ENCODE measurements at places on chromosomes 16 and 17.

GRCh38 chr16:4976079-4976478 lies 17.9 kb downstream of the SEC14L5 start:
- no peak for DNase-seq

DNA sequence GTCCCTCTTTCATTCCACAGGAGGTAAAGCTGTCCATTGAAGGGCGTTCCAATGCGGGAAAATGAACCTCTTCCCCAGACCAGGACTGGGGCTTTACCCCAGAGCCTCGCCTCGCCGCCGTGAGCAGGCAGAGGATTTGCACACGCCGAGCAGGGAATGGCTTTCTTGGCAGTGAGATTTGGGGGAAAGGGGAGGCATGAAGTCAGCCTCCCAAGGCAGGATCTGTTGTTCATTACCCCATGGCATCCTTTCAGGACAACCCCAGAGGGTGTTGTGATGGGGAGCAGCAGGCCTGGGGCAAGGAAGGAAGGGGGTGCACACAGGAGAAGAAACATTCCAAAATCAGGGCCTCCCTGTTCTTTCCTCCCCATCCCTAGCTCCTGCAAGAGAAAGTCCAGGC lies 6.0 kb downstream of the ATXN1L start:
- no peak for DNase-seq

DNA sequence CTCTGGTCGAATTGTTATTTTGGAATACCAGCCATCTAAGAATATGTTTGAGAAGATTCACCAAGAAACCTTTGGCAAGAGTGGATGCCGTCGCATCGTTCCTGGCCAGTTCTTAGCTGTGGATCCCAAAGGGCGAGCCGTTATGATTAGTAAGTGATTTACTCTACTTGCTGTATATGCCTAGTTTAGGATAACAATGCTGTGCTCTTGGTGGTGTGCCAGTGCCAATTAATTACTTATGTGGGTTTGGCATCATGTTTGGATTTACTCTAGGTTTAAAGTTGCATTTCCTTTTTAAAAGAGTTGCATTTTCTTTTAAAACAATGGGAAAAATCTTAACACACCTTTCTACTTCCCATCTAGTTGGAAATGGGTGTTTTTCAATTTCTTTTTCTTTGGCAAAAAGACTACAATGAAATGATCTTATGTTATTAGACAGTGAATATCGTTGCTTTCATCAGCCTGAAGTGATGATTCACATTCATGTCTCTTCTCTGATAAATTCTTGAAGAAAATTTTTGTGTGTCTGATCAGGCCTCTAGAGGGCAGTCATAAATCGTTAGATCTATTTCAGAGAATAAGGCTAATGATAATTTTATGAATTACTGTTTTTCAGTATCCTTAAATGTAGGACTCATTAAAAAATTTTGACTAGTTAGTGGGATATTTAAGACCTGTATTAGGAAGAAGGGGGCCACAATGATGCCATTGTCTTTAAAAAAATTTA lies 5.6 kb downstream of the SF3B3 start:
- DNase-seq: no peak

- peak; percentile 82 for DNase-seq
These were observed 4.5 kb downstream of the PRSS27 start for GRCh38 chr16:2715519-2715918.

- peak; percentile 89 for DNase-seq
These were observed 12.3 kb downstream of the GLIS2 start for GRCh38 chr16:4328046-4328781.

GRCh38 chr16:66621973-66622372 lies 17.5 kb downstream of the CMTM3 start:
- DNase-seq: no peak

- DNase-seq: no peak
These were observed 5.1 kb downstream of the RASD1 start for GRCh38 chr17:17491031-17491471.

GRCh38 chr16:79810449-79811189 lies 210.1 kb upstream of the MAF start:
- no peak for DNase-seq

DNA sequence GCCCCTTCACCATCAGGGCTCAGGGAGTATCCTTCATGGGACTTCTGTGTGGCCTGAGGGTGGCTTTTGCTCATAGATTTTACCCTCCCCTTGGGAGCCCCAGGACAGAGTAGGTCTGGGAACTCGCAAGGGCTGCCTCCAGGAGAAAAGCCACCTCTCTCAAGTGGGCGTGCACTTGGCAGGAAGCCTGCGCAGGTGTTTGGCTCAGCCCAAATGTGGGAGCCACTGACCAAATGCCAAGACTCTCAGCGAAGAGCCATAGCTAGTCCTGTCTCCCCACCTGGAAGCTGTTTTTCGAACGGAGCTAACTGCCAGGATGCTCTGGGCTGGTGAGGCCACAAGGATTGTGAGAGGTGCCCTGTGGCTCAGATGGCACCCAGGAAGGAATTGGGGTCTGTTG lies 2.0 kb upstream of the HSD17B2 start:
- no peak for DNase-seq

GRCh38 chr17:65567566-65567965 lies 6.1 kb upstream of the AXIN2 start:
- DNase-seq: no peak

DNA sequence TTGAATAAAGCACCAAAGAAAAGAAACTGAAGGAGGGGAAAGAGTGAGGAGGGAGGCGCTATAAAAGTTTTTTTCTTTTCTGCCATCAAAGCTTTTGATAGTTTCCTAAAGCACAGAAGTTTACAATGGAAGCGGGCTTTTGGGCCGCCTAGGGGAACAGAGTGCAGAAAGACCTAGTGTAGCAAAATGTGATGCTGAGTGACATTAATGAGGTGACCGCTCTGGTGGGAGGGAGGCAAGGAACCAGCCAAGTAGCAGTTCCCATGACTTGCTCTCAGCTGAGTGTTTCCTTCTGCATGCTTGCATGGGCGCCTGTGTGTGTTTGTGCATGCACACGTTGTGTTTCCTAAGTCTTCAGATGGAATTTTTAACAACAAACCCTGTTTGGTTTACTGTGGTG lies 15.5 kb downstream of the MSI2 start:
- DNase-seq: no peak

DNA sequence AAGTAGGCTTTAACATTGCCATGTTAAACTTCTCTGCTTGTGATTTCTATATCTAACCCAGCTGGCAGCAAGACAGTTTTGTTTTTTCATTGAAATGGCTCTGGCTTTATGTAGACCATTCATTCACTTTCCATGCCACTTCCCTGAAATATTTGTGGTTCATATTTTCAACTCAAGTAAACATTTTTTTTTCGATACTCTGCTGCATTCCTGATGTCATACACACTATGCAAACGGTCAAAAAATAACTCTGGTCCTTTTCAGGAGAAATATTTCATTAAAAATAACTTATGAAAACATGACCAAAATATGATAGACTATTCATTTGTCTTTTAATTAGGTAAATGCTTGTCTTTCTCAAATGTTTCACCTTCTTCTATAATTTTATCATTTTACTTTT lies 116.3 kb downstream of the USP22 start:
- no peak for DNase-seq

DNA sequence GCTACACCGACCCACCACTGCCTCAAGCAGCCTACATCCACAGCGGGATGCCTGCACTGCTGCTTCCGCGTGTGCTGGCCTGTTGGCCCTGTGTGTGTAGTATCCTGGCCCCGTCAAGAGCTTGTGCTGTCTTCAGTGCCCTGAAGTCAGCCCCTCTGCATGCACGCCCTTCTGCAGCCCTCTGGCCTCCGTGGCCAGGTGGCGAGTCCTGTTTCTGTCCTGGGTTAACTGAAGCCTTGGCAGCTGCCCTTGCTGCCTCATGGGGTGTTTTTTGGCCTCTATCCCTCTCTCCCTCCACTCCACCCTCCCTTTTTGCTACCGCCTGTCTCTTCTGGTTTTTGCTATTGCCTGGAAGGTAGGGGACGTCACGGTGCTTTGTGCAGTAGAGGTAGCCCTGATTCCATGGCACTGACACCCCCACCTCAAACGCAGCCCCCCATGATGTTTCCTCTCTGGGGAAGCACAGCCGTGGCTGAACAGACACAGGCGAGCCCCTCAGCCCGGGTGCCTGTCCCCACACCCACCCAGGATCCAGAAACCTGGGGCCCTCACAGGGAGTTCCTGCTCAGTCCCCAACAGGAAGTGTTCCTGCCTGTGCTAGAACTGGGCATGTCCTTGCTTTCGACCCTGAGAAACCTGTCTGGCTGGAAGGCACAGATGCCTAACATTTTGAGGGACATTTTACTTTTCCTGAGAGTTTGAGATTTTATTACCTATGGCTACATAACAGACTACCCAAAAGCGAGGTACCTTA lies 18.8 kb upstream of the AMZ2 start:
- no peak for DNase-seq

- peak; percentile 48 for DNase-seq
These were observed 17.7 kb downstream of the RAI1 start for GRCh38 chr17:17698869-17699351.

- DNase-seq: no peak
These were observed 35.4 kb downstream of the ACTG1 start for GRCh38 chr17:81477173-81477572.

DNA sequence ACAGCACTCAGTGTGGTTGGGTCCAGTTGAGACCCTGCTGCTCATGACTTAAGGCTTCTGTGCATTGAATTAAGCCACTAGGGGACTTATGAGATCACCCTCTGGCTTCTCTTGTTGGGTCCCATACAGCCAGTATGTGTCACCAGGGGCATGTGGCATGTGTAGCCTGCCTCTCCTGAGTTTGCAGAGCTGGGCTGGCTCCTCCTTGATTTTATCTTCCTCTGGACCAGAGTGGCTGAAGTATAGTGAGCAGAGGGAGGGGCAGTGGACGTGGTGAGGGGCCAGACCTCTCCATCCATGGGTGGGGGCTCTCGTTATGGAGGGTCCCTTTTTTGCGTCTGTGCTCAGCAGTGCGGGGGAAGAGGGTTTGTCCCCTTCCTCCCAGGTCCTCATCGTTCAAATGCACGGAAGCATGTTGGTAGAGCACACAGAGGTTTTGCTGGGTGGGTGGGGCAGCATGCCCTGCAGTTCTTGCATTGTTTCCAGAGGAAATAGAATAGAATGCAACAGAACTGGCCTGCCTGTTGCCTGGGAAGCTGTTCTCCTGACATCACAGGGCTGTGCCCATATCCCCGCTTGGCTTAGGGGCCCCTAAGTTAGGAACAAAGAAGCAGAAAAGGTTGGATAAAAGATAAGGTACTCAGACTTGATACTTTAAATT lies 77.4 kb downstream of the SPECC1 start:
- DNase-seq: peak; percentile 9

DNA sequence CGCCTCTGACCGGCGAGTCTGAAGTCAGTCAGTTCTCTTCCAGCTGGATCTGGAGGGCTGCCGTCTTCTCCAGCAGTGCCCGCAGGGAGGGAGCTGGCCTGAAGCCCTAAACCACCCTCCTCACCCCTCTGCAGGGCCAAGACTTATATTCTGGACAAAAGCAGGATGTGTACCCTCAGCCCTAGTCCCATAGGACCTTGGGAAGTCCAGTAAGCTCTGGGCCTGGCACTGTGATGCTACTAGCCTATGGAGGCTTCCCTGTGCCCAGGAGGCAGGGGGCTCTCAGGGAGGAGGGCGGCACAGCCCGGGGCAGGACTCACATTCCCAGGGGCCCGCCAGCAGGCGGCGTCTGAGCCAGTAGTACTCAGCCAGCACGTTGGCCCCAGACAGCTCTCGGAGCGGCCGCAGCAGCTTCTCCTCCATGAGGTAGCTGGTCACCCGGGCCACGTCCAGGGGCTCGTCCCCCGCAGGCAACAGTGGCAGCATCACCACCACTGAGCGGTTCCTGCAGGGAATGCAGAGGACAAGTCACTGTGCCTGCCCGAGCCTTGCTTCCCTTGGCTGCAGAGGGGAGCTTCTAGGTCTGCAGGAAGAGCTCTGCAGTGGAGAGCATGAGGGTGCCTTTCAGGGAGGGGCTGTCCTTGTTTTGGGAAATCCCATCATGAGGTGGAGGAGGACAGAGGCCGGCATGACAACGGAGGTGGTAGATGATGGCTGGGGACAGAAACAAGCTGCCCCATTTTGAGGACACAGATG lies 41.7 kb downstream of the RMI2 start:
- peak; percentile 64 for DNase-seq

DNA sequence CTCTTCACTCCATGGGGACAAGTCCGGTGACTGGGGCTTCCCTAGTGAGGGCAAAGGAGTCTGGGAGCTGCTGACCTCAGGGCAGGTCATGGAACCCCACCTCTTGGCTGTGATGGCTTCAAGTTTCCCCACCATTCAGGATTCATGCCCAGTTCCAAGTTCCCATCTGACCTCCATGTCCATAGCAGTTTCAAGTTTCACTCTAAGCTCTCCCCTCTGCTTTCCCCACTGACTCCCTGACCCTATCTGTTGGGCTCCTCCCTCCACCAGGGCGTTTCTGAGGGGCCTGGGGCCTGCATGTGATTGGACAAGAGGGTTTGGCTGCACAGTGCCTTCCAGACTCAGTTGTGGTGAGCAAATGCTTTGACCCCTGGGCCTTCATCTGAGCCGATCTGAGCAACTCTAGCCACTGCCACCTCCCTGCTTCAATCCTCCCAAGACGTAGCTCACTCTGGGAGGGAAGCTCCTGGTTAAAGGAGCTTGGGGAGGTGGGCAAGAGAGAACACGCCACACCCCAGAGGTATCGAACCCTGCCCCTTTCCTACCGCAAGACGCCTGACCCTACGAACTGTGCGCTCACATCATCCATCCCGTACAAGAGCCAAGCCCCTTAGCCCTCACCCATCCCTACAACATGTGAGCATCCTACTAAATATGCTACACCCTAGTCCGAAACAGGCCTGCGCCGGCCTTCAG lies 8.3 kb downstream of the ZNF629 start:
- no peak for DNase-seq

- peak; percentile 27 for DNase-seq
These were observed 22.4 kb downstream of the MIS12 start for GRCh38 chr17:5508810-5509209.

GRCh38 chr16:83231729-83232128 lies 576.0 kb upstream of the HSBP1 start:
- DNase-seq: no peak

DNA sequence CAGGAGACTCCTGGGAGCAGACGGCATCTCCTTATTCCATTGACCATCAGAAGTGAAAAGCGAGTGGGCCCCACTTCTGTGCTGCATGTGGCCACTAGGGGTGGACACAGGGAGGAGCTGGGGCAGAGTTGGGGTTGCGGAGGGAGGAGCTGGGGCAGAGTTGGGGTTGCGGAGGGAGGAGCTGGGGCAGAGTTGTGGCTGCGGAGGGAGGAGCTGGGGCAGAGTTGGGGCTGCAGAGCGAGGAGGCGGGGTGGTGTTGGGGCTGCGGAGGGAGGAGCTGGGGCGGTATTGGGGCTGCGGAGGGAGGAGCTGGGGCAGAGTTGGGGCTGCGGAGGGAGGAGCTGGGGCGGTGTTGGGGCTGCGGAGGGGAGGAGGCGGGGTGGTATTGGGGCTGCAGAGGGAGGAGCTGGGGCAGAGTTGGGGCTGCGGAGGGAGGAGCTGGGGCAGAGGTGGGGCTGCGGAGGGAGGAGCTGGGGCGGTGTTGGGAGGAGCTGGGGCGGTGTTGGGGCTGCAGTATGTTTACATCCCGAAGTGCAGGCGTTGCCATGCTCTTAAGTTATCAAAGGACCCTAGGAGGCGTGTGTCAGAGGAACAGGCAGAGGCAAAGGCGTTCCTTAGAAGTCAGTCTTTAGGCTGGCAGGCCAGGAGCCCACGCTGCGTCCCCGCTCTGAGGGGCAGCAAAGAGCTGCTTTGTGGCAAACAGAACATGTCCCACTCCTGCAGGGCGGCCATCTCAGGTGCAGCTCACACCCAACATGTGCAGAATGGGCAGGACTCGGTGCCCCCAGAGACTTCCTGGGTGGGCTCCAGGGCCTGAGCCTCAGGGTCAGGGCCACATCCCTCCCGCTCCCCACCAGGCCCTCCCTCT lies 76.0 kb downstream of the ZNF778 start:
- DNase-seq: no peak
